ENCODE measurements at places on chromosomes 4 and X. TPM values are rescaled to one million over a fixed set of nuclear protein-coding genes. Genes with fewer than 3 reads are reported as not detected.

C4orf51 gene
- not detected for polyA plus RNA-seq

MAGEB1 gene
- polyA plus RNA-seq = not detected

TMSB15A gene
- 80.4 TPM for polyA plus RNA-seq

SCML2 gene
- polyA plus RNA-seq = 13.1 TPM

POU3F4 gene
- polyA plus RNA-seq = 7.8 TPM

PAK3 gene
- 6.5 TPM for polyA plus RNA-seq

CAPN6 gene
- 26.3 TPM for polyA plus RNA-seq

SERTM2 gene
- polyA plus RNA-seq = 0.05 TPM

OTUD6A gene
- not detected for polyA plus RNA-seq

GPC3 gene
- polyA plus RNA-seq = 1,367 TPM

HHIP gene
- polyA plus RNA-seq = 3.0 TPM

TMEM154 gene
- 1.5 TPM for polyA plus RNA-seq

GASK1B gene
- polyA plus RNA-seq = 35.5 TPM

PARM1 gene
- 47.6 TPM for polyA plus RNA-seq

STAG2 gene
- polyA plus RNA-seq = 138 TPM

SPARCL1 gene
- polyA plus RNA-seq = 9.2 TPM

TRPC3 gene
- polyA plus RNA-seq = 2.2 TPM

LYAR gene
- 19.8 TPM for polyA plus RNA-seq

ADAM29 gene
- polyA plus RNA-seq = 0.07 TPM

CYBB gene
- polyA plus RNA-seq = 12.6 TPM

BEX5 gene
- 12.9 TPM for polyA plus RNA-seq

TMEM255A gene
- polyA plus RNA-seq = 0.27 TPM

NAP1L2 gene
- polyA plus RNA-seq = 2.8 TPM

MAGIX gene
- 4.3 TPM for polyA plus RNA-seq

NOA1 gene
- polyA plus RNA-seq = 21.7 TPM

UGT2B17 gene
- 0.15 TPM for polyA plus RNA-seq

FAM90A26 gene
- 0.22 TPM for polyA plus RNA-seq

ZNF157 gene
- polyA plus RNA-seq = 1.6 TPM

SATL1 gene
- polyA plus RNA-seq = 0.57 TPM

GDPD2 gene
- polyA plus RNA-seq = 1.9 TPM

VSIG1 gene
- polyA plus RNA-seq = 1.1 TPM

RHOH gene
- polyA plus RNA-seq = 0.50 TPM

Measured in left kidney (tissue), 8 donors.